Islet precursor cell (in vitro differentiated cells): ENCODE measurements at places on chromosomes 16 and 17.

DNA sequence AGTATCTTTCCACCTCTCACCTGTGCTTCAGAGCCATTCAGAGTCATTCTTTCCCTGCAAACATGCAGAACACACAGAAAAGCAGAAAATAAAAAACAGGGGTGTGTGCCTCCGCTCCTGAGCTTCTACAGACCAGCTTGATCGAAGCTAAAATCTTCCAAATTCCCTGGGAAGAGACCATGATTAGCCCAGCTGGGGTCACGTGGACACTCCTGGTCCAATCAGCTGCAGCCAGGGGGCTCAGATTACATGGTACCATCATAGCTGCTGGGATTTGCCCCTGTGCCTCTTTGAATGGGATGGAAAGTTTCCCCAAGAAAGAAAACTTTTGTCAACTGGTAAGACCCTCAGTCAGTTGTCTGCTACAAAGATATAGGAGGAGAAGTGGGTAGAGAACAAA lies 159.9 kb downstream of the TMEM114 start:
- no peak for DNase-seq

DNA sequence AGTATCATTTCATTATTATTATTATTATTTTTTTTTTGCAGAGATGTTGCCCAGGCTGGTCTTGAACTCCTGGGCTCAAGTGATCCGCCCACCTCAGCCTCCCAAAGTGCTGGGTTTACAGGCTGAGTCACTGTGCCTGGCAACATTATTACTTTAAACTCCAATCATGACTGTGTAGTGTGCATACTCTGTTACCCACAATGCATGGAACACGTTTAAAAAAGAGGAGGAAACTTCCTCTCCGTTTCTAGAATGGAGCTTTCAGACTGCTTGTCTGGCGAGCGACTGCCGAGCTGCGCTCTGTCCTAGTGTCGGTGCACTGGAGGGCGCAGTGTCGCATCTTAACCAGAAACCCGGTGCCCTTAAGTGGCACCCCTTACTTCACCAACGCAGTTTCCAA lies 22.1 kb upstream of the FASN start:
- DNase-seq, result peak; percentile 61

GRCh38 chr17:55601874-55602364 lies 90.7 kb upstream of the SMIM36 start:
- DNase-seq, result peak; percentile 86

DNA sequence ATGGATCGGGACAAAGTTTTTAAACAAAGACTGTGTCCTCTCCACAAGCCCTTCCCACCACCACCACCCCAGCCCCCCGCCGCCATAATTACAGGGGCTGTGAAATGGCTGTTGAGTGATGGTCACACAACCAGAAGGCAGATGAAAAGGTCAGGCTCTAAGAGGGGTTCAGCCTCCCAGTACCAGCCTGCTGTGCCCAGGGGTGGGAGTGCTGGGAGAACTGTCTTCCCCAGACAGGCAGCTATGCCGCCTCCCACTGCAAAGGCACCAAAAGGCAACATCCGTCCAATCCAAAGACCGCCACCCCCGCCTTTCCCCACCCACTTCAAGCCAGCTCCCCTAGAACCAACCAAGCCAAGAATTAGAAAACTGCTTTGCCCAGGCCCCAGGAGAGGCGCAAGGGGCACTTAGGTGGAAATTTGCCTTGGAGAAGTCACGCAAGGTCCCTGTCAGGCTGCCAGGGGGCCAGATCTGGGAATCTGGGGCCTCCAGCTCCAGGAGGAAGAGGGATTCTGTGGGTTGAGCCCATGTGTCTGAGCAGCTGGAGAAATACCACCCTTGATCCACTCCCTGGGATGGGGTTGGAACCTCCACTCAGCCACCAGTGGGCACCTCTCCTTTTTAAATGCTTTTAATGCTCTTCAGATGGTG lies 14.4 kb downstream of the CARHSP1 start:
- no peak for DNase-seq

DNA sequence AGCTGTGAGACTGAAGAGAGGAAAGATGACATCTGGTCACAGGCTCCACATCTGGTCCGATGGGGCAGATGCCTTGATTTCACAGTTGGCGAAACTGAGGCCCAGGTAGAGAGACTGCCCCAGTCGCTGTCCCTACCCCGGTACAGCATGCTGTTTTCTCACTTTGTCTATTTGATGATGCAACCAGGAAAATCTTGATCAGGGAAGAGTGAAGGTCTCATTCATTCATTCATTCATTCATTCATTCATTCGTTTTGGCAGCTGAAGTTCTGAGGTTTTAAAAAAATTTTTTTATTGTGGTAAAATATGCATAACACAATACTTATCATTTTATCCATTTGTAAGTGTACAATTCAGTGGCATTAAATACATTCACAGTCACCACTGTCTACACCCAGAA lies 19.7 kb downstream of the CMIP start:
- DNase-seq, result no peak

GRCh38 chr17:6639586-6640535 lies 650 bp downstream of the KIAA0753 start:
- peak; percentile 81 for DNase-seq

- peak; percentile 56 for DNase-seq
Observed at GRCh38 chr17:33977729-33978514, 277.2 kb upstream of the CCL2 start.

DNA sequence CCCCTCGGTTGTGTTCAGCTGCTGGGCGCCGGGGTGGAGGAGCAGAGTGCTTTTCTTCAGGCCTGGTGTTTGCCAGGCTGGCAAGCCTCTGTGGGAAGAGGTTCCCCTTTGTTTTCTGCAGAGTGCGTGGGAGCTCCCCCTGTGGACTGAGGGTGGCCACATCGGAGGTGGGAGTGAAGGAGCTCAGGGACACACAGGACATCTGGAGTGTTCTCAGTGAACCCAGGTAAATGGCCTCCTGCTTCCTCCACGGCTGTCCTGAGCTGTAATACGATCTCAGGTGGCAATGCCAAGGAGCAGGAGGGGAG lies 39.2 kb upstream of the IRF8 start:
- DNase-seq, result no peak

GRCh38 chr17:419073-419735 lies 66.6 kb upstream of the RPH3AL start:
- no peak for DNase-seq

- no peak for DNase-seq
Observed at GRCh38 chr16:11167581-11167980, 88.4 kb downstream of the SOCS1 start.

GRCh38 chr17:32520104-32520701 lies 33.4 kb downstream of the CDK5R1 start:
- DNase-seq, result peak; percentile 90

- no peak for DNase-seq
Observed at GRCh38 chr17:53797501-53797900, 25.2 kb upstream of the KIF2B start.

- no peak for DNase-seq
Observed at GRCh38 chr16:62625326-62625725, 589.1 kb upstream of the CDH8 start.

- no peak for DNase-seq
Observed at GRCh38 chr16:19599968-19600716, 44.6 kb downstream of the VPS35L start.

DNA sequence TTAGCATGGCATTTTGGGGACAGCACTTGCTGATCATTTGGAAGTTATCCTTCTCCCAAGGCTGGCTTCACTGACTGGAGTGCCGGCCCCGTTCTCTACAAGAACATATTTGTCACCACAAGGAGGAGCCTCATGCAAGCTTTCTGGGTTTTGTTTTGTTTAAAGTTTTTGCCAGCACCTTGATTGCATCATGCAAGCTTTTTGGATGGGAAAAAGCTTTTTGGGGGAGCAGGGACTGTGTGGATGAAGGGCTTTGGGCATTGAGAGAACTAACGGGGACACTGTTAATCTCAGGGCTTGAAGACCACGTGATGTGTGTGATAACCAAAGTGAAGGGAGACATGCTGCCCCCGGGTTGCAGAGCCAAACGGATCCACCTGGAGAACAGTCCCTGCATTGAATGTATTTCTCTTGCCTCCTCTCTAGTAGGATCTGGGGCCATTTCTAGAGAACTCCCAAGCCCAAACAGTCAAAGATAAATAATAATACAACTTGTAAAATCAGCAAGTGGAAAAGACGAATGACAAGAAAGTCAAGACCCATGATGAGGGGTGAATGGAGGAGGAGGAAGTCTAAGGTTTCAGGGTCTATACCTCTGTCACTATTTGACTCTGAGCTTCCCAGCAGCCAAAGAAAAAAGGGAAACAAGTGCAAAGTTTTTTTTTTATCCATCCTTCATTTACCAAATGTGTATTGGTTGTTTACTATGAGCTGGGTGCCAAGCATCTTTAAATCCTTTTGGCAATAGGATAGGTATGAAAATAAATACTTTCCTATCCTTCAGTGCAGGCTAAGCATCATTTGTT lies 17.2 kb downstream of the TMEM114 start:
- DNase-seq, result peak; percentile 71

DNA sequence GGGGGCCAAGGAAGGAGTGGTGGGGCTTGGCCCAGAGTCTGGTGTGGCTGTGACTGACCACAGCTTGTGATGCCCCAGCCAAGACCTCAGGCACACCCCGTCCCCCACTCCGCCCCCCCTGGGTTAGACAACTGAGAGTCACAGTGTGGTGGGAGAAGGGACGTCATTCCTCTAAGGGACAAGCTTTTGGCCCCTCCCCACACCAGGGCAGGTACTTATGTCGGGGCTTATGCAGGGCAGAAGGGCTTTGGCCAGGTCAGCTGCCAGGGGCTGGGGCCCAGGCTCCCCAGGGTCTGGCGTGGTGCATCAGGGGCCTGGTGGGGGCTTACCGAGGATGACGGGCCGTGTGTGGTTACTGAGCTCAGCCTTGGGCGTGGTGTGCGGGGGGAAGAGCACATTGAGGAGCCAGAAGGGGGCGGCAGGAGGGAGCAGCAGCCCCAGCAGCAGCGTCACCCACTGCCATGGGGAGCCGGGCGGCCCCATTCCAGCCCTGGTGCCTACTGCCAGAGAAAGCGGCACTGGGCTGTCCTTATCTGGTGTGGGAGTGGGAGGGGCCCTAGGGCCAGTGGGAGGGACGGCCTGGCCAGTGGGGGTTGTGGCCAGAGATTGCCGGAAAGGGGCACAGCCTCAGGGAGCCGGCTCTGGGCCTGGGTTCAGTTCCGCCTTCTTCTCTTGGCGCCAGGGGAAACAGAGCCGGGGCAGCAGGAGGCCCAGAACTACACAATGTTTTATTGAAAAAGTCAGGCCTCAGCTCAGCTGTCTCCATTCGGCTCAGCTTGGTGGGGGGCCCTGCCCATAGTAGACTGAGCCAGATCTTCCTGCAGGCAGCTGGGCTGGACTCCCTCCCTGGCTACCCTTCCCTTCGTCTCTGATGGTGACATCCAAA lies at the start of gene LCAT:
Gene LCAT, minus strand, starts transcription at position 502 of the 886 bp plus-strand sequence. Its CDS starts 19 bp downstream, at position 483.
- DNase-seq, result no peak

DNA sequence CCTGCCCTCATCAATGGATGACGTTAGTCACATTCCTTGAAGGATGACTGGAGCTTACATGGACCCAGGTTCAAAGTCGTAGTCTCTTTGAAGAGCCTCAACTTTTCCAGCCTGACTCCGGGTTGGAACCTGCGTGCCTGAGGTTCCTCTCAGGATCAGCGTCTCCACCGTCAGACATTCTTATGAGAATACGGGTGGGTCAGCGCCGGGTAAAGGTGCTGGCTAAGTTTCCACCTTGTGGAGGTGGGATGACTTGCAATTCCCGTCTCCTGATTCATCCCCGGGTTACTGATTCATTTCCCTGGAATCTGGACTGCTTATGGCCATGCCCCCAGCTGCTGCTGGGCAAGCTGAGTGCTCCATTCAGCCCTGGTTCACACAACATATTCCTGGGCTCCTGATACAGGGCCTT lies 38.9 kb upstream of the CMIP start:
- DNase-seq, result peak; percentile 98

DNA sequence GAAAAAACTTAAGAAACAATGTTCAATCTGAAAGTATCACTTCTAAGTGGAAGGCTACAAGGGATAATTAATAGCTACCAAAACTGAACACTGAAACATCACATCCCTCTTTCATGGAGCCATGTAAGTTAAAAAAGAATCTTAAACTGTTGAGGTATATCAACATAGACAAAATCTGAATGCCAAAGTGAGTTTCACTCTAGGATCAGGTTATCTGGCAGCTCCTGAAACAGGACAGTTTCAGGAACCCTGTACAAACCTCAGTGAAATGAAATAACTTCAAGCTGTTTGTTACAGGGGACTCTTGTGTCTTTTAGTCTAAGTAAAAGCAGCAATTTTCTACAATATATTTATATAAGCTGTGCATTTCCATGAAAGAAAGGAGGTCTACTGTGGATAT lies 73.2 kb downstream of the KANSL1 start:
- DNase-seq, result no peak

DNA sequence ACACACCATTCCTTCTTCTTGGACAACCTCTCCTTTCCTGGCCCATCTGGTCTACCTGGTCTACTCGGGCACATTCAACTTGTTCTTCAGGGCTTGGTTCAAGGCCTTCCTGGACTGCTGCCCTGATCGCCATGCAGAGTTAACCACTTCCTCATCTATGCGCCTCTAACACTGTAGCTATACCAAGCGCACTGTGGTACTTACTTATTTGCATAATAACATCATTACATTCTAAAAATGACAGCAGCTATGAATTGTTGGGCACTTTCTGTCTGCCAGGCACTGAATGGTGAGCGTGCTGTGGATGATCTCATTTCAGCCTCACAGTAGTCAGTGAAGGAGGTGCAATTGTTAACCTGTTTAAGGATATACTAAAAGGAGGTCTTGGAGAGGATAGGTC lies 66.9 kb upstream of the SDK2 start:
- no peak for DNase-seq

- peak; percentile 91 for DNase-seq
Observed at GRCh38 chr17:7922845-7923628, 6.6 kb downstream of the KCNAB3 start.

- no peak for DNase-seq
Observed at GRCh38 chr16:55911616-55912015, 36.4 kb upstream of the CES5A start.

- DNase-seq, result peak; percentile 80
Observed at GRCh38 chr17:50198026-50198669, 3.3 kb downstream of the COL1A1 start.

- DNase-seq, result no peak
Observed at GRCh38 chr17:33929181-33929724, 325.8 kb upstream of the CCL2 start.

DNA sequence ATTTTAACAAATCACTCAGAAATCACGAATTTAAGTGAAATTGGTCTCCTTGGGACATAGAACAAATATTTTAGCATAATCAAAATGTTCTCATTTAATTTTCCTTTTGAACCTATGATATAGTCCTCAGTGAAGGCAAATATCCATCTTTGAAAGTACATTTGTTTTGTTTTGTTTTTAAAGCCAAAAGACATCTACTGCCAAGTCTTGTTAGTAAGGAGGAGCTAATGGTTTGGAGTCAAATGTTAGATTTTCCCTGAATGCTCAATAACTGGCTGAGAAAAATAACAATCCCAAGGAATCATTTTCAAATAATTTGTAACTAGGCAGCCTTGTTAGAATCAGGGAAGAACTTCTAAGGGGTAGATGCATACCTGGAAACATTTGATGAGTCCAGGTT lies 302.9 kb upstream of the MAF start:
- DNase-seq, result no peak

- no peak for DNase-seq
Observed at GRCh38 chr17:62112229-62112628, 47.2 kb upstream of the MED13 start.

GRCh38 chr17:51660266-51660665 lies 399.9 kb downstream of the UTP18 start:
- DNase-seq, result no peak
